Uterus (tissue), 4 donors: ENCODE measurements at places on chromosomes 7 and 10.

DNA sequence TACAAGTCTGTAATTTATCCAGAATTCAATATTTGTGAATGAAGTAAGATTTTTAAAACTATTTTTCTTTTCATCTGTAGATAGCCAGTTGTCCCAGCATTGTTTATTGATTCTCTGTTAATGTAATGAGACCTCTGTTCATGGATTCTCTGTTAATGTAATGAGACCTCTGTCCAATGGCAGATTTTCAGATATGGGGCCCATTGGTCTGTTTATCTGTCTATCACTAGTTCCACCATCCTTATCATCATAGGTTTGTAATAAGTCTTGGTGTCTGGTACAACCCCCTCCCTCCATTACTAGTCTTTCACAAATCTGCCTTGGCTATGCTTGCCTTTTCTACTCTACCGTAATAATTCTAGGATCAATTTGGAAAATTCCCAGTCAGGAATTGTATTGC is 276.6 kb downstream of the ARHGAP12 start:
- no peak for DNase-seq

GRCh38 chr7:41336981-41337380 is 365.9 kb downstream of the INHBA start:
- no peak for DNase-seq

DNA sequence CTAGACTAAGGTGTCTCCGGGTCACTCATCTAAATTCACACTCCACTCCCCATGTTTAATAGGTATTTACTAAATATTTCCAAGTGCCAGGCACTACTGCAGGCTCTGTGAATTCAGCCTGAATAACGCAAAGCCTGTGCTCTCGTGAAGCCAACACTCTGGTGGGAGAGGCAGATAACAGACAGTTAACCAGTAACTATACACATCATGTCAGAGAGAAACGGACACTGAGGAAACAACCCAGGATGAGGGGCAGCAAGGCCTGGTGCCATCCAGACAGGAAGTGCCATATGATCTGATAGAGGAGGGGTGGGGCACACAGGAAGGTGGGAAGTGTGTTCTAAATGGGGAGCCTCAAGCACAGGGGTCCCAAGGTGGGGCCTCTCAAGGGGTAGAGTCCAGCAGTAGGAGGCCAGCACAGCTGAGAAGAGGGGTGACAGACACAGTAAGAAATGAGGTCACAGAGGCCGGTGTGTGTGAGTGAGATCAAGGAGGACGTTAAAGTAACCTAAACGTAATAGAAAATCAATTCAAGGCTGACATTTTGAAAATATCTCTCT is 85.3 kb downstream of the LARP4B start:
- DNase-seq, result no peak

DNA sequence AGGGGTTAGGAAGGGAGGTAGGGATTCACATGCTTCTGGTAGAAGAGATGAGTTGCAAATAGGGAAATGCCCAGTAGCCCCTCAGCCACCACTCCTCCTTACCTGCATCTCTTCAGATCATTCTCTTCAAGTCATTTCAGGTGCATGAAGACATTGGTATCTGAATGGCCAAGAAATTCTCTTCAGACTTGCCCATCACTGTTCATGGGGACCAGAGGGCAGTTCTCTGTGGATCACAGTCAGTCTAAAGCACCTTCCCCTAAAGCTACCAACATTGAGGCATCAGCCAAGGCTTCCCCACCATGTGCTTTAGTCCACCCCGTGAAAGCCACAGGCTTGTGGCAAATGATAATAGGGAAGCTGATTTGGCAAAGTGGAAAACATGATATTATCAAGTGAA is 319.4 kb upstream of the ZNF32 start:
- DNase-seq, result no peak

DNA sequence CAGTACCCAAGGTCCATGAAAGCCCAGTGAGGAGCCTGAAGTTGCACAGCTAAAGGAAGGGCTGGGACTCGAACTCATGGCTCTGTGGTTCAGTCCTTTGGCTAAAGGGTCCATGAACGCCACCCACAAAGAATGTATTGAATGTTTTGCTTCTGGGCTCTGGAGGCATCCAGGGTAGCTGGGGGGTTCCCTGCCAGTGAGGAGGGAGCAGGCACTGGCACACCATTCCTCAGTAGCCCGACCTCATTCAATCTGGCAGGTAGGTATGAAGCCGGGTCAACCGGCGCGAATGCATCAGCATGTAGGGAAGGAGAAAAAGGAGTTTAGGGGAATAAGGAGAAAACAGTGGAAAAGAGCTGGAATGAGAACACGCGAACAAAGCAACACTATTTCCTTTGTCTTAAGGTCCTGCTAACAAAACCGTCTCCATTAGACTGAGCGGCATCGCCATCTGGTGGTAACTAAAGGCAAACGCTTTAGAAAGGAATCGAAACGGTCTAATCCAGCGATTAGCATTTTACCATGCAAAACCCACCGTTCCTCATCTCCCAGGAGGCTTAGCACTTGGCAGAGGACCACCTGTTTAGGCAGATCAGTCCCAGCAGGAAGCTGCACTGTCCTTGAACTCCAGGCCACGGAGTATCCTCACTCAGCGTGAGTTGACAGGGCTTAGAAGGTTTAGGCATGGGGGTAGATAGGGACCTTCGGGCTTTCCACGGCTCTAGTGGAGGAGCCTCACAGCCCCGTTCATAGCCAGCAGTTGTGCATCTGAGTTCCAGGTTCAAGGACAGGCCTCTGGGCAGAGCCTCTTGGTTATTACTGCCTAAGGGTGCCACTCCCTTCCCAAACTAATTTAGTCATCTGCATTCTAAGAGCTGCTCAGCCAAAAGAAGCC is 122.8 kb downstream of the UBE2H start:
- peak; percentile 73 for DNase-seq

GRCh38 chr7:128938544-128939074 is 882 bp downstream of the IRF5 start:
- DNase-seq, result no peak
